ENCODE measurements at places on chromosomes 11 and 22. TPM values are rescaled to one million over a fixed set of nuclear protein-coding genes. Genes with fewer than 3 reads are reported as not detected.

The MS4A14 gene
- polyA plus RNA-seq, result not detected

The SLC1A2 gene
- 0.03 TPM for polyA plus RNA-seq

The SCN2B gene
- polyA plus RNA-seq, result not detected

GRCh38 chr11:17510507-17511206, 33.6 kb downstream of the USH1C start:
- DNase-seq, result no peak
- H3K36me3 ChIP-seq, result no peaks in the 10 kb centered on the region
- no peaks in the 10 kb centered on the region for H3K4me1 ChIP-seq
- H3K27me3 ChIP-seq, result no peaks in the 10 kb centered on the region
- no peak overlapping the region for H3K27ac ChIP-seq

DNA sequence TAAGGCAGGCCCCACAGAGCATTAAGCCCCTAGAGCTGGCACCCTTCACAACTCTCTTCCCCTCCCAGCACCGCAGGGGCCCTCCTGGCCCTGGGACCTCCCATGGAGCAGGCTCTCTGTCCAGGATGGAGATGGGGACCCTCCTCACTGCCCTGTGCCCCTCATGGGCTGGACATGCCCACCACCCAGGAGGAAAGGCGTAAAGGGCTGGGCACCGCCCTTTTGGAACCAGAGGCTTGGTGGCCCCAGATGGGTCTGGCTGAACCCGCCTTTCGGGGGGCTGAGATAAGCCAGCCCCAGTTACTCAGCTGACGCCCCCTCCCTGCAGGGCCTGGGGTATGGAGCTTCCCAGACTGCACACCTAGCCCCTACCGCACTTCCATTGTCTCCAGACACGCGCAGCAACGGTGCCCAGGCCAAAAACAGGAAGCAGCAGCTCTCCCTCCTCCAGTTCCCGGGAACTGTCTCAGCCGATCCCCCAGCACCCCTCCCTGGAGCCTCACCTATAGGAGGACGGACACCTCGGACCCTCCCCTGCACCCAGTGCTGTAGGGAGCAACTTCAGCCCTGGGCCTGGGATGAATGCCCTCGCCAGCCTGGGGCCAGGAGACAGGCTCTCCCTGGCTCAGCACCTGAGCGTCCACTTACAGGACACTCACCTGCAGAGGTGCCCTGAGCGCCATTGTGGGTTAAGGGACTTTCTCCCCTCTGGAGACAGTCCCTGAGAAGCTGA, 1.6 kb upstream of the SUSD2 start:
- H3K4me3 ChIP-seq, result no peak overlapping the region
- H3K36me3 ChIP-seq, result peaks cover 7% of the 10 kb centered on the region
- no peak overlapping the region for H3K27ac ChIP-seq
- H3K4me1 ChIP-seq, result no peaks in the 10 kb centered on the region

DNA sequence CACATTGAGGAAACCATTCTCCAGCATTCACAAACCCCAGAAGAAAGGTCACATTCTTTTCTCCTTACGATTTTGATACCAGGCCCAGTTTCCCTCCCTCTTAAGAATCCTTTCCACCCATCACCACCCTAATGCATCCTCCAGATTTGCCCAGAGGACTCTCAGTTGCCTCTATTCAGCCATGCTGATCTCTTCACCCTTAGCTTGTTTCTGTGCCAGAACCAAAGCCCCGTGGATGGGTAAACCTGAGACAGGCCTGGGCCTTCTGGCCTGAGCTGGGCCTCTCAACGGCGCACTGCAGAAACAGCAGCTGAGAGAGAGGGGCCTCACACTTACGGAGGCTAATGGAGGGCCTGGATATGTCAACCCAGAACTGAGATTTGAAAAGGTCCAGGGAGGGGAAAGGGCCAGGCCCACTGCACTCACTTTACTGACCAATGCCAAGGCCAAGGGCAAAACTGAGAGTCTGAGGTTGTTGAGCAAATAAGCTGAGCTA, 32.2 kb upstream of the OAF start:
- H3K27ac ChIP-seq, result no peak overlapping the region
- H3K4me1 ChIP-seq, result no peaks in the 10 kb centered on the region
- no peaks in the 10 kb centered on the region for H3K36me3 ChIP-seq
- H3K27me3 ChIP-seq, result no peaks in the 10 kb centered on the region
- DNase-seq, result no peak

- H3K36me3 ChIP-seq, result peaks cover 16% of the 10 kb centered on the region
- no peaks in the 10 kb centered on the region for H3K27me3 ChIP-seq
- H3K4me3 ChIP-seq, result peak overlapping the region; percentile 97
- DNase-seq, result no peak
- H3K27ac ChIP-seq, result peak overlapping the region; percentile 96
Observed at GRCh38 chr11:112226831-112227401, 688 bp downstream of the PTS start.

The DNAJB7 gene
- 0.23 TPM for polyA plus RNA-seq

The IL10RA gene
- 659 TPM for polyA plus RNA-seq

Measured in CD8-positive, alpha-beta memory T cell (primary cell).